ENCODE measurements at places on chromosomes 2 and 18. TPM values are rescaled to one million over a fixed set of nuclear protein-coding genes. Genes with fewer than 3 reads are reported as not detected.

DNA sequence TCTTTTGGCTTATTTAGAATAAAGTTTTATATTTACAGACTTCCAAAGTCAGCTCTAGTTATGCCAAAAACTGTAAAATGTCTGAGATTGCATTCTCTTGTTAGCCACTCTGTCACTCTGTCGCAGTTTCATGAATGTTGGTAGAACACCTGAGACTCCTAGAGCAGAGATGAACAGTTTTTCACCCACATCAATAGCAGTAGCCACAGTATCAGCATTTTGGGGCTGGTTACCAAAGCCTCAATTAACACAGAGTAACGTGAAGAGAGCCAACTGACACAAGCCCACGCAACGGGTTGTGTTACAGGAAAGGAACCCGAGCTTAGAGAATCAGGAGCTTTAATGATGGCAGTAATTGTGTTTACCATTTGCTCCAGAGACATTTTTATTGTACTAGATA, 443.0 kb upstream of the SLC39A10 start:
- no peak for DNase-seq
- H3K36me3 ChIP-seq = no peaks in the 10 kb centered on the region

SPP2 gene
- not detected for total RNA-seq

- H3K4me3 ChIP-seq = no peak overlapping the region
- H3K36me3 ChIP-seq = peaks cover 8% of the 10 kb centered on the region
- no peak overlapping the region for H3K27ac ChIP-seq
- H3K27me3 ChIP-seq = peaks cover 47% of the 10 kb centered on the region
- peaks cover 14% of the 10 kb centered on the region for H3K4me1 ChIP-seq
Measured at GRCh38 chr2:10709290-10709939, 12.0 kb upstream of the ATP6V1C2 start.

SERPINB3 gene
- not detected for total RNA-seq

KATNAL2 gene
- total RNA-seq = 0.97 TPM

- no peak overlapping the region for H3K4me3 ChIP-seq
- H3K27ac ChIP-seq = peak overlapping the region; percentile 87
- no peaks in the 10 kb centered on the region for H3K27me3 ChIP-seq
- peaks cover 11% of the 10 kb centered on the region for H3K4me1 ChIP-seq
- no peak for DNase-seq
Measured at GRCh38 chr2:181163139-181163538, 182.7 kb downstream of the UBE2E3 start.

NYAP2 gene
- 0.12 TPM for total RNA-seq

RUFY4 gene
- not detected for total RNA-seq

DNA sequence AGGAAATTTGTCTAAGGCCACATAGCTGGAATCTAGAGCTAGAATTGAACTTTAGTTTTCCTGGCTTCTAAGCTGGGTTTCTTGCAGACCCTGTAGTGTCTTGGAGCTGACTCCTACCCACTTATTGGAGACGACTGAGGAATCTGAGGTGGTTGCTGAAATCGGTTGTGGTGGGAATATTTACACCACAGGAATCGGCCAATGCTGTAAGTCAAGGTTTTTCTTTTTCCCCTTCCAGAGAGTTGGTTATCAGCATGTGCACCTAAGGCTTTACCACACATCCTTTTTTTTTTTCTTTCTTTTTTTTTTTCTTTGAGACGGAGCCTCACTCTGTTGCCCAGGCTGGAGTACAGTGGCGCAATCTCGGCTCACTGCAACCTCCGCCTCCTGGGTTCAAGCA, 9.4 kb downstream of the CABLES1 start:
- H3K4me3 ChIP-seq = no peak overlapping the region
- no peak for DNase-seq
- peak overlapping the region; percentile 47 for H3K27ac ChIP-seq
- no peaks in the 10 kb centered on the region for H3K36me3 ChIP-seq

- no peak overlapping the region for H3K27ac ChIP-seq
- H3K4me1 ChIP-seq = no peaks in the 10 kb centered on the region
- H3K4me3 ChIP-seq = no peak overlapping the region
- no peaks in the 10 kb centered on the region for H3K36me3 ChIP-seq
- peaks cover 27% of the 10 kb centered on the region for H3K27me3 ChIP-seq
Measured at GRCh38 chr2:236986524-236987330, 99.0 kb upstream of the COPS8 start.

CD8A gene
- 0.70 TPM for total RNA-seq

DNA sequence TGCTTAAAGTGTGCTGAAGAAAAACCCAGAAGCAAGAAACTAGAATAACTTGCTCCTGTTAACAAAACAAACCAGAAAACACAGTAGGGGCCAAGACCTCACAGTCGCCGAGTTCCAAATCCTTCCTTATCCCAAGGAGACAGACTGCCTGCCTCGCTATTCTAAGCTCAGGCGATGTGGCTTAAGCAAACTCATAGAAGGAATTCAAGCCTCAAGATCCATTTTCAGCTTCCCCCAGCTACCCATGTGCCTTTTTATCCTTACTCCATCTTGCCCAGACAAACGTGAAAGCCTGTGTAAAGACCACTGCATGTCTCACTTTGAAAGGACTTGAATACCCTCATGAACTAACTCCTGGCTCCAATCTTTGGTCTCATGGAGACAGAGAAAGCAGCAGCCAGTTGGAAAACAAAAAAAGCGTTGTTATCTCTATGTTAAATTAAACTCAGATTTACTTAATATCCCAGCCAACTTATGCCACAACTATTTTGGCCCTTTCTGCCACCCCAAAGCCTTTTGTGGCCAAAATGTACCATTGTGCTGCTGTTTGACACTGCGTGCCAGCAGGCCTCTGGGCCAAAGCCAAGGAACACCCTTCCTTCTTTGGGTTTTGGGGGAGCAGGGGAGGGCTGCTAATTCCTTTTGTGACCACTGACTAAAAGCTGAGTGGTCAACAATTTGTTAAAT, 123.2 kb upstream of the FZD5 start:
- DNase-seq = no peak
- no peaks in the 10 kb centered on the region for H3K27me3 ChIP-seq
- H3K27ac ChIP-seq = no peak overlapping the region
- H3K36me3 ChIP-seq = no peaks in the 10 kb centered on the region
- H3K4me3 ChIP-seq = no peak overlapping the region

GRCh38 chr2:169743549-169743948, 9.9 kb downstream of the KLHL23 start:
- H3K27me3 ChIP-seq = peaks cover 7% of the 10 kb centered on the region
- no peak for DNase-seq
- peaks cover 6% of the 10 kb centered on the region for H3K36me3 ChIP-seq
- no peak overlapping the region for H3K4me3 ChIP-seq
- no peak overlapping the region for H3K27ac ChIP-seq
- peaks cover 10% of the 10 kb centered on the region for H3K4me1 ChIP-seq

DNA sequence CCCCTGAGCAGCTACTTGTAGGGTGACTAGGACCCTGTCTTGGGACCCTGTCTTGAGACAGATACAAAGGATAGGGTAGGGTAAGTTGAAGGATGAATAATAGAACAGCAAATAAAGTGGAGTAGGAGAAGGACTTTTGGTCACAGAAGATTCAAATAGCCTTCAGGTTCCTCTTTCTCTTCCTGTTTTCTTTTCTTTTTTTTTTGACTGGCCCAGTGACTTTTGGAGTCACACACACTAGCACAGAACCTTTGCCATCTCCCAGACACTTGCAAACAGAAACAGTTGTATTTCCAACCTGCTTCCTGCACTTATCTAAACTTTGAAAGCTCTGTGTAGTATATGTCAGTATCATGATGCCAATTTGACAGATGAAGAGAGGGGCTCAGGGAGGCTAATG, 108.2 kb downstream of the TDRD15 start:
- no peaks in the 10 kb centered on the region for H3K27me3 ChIP-seq
- peak overlapping the region; percentile 27 for H3K27ac ChIP-seq
- no peak for DNase-seq
- H3K36me3 ChIP-seq = no peaks in the 10 kb centered on the region
- no peak overlapping the region for H3K4me3 ChIP-seq

SIX3 gene
- not detected for total RNA-seq

GAD1 gene
- not detected for total RNA-seq

GRCh38 chr18:44786257-44786656, 105.6 kb downstream of the SETBP1 start:
- no peak overlapping the region for H3K4me3 ChIP-seq
- H3K27ac ChIP-seq = no peak overlapping the region
- H3K4me1 ChIP-seq = peaks cover 8% of the 10 kb centered on the region
- H3K36me3 ChIP-seq = peaks cover 3% of the 10 kb centered on the region
- DNase-seq = no peak

SFT2D3 gene
- total RNA-seq = 5.9 TPM

- no peak for DNase-seq
- H3K4me1 ChIP-seq = no peaks in the 10 kb centered on the region
- H3K27ac ChIP-seq = no peak overlapping the region
- no peak overlapping the region for H3K4me3 ChIP-seq
Measured at GRCh38 chr2:179483131-179483530, 218.5 kb upstream of the SESTD1 start.

- peaks cover 3% of the 10 kb centered on the region for H3K36me3 ChIP-seq
- no peak for DNase-seq
- H3K27ac ChIP-seq = no peak overlapping the region
- H3K4me3 ChIP-seq = no peak overlapping the region
- H3K4me1 ChIP-seq = no peaks in the 10 kb centered on the region
- H3K27me3 ChIP-seq = no peaks in the 10 kb centered on the region
Measured at GRCh38 chr2:217625557-217626169, 377.1 kb downstream of the TNS1 start.

LYG2 gene
- total RNA-seq = not detected

- no peaks in the 10 kb centered on the region for H3K36me3 ChIP-seq
- no peaks in the 10 kb centered on the region for H3K4me1 ChIP-seq
- H3K27ac ChIP-seq = no peak overlapping the region
- DNase-seq = no peak
- H3K27me3 ChIP-seq = no peaks in the 10 kb centered on the region
- H3K4me3 ChIP-seq = no peak overlapping the region
Measured at GRCh38 chr2:162768656-162769055, 69.9 kb downstream of the KCNH7 start.

- DNase-seq = no peak
- H3K4me1 ChIP-seq = no peaks in the 10 kb centered on the region
- H3K36me3 ChIP-seq = no peaks in the 10 kb centered on the region
- H3K27me3 ChIP-seq = peaks cover 37% of the 10 kb centered on the region
- no peak overlapping the region for H3K27ac ChIP-seq
- no peak overlapping the region for H3K4me3 ChIP-seq
Measured at GRCh38 chr2:236342951-236343350, 78.7 kb upstream of the ASB18 start.

DQX1 gene
- total RNA-seq = 0.23 TPM

VWC2L gene
- not detected for total RNA-seq

DNA sequence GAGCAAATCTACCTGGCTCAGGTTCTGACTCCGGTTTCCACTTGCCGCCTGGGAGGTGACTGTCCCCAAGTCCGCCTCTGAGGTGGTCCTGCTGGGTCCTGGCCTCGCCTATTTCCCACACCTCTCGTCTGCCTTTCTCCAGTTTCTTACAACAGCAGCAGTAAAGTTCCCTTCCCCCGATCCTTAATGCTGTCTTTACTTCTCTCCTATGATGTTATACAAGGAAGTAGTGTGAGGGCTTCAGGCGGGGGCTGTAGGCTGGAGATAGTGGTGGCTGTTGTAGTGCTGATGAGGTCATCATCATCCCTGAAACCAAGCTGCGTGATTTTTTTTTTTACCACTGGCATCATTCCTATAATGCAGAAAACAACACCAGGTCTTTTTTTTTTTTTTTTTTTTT, 18.9 kb downstream of the TGIF1 start:
- H3K4me1 ChIP-seq = peaks cover 12% of the 10 kb centered on the region
- no peak for DNase-seq
- H3K36me3 ChIP-seq = no peaks in the 10 kb centered on the region
- H3K27ac ChIP-seq = no peak overlapping the region
- H3K4me3 ChIP-seq = no peak overlapping the region
- H3K27me3 ChIP-seq = no peaks in the 10 kb centered on the region

DNA sequence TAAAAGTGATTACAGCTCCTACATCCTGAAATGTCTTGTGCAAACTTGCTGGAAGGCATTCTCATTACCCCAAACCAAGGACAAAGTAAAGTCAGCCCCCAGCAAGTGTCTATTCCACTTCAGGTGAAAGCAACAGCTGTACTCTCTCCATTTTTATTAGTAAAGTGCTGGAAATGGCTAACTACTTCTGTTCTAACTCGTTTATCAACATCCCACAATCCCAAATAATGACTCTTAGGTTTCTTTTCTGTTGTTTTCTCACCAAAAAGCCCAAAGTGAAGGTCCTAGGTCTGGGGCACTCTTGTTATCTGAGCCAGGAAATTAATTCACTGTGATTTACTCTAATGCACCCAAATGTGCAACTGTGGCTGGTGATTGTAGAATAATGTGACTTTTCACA, 105.7 kb downstream of the LRRC30 start:
- no peak overlapping the region for H3K4me3 ChIP-seq
- no peaks in the 10 kb centered on the region for H3K27me3 ChIP-seq
- no peak for DNase-seq

- H3K4me1 ChIP-seq = no peaks in the 10 kb centered on the region
- H3K4me3 ChIP-seq = no peak overlapping the region
- H3K27me3 ChIP-seq = peaks cover 35% of the 10 kb centered on the region
- no peaks in the 10 kb centered on the region for H3K36me3 ChIP-seq
- no peak overlapping the region for H3K27ac ChIP-seq
- no peak for DNase-seq
Measured at GRCh38 chr18:25873833-25874232, 216.6 kb downstream of the SS18 start.

- no peak overlapping the region for H3K27ac ChIP-seq
- peaks cover 26% of the 10 kb centered on the region for H3K27me3 ChIP-seq
- H3K36me3 ChIP-seq = no peaks in the 10 kb centered on the region
- no peak overlapping the region for H3K4me3 ChIP-seq
- H3K4me1 ChIP-seq = no peaks in the 10 kb centered on the region
- no peak for DNase-seq
Measured at GRCh38 chr2:69026691-69027459, 13.9 kb downstream of the ANTXR1 start.

DNA sequence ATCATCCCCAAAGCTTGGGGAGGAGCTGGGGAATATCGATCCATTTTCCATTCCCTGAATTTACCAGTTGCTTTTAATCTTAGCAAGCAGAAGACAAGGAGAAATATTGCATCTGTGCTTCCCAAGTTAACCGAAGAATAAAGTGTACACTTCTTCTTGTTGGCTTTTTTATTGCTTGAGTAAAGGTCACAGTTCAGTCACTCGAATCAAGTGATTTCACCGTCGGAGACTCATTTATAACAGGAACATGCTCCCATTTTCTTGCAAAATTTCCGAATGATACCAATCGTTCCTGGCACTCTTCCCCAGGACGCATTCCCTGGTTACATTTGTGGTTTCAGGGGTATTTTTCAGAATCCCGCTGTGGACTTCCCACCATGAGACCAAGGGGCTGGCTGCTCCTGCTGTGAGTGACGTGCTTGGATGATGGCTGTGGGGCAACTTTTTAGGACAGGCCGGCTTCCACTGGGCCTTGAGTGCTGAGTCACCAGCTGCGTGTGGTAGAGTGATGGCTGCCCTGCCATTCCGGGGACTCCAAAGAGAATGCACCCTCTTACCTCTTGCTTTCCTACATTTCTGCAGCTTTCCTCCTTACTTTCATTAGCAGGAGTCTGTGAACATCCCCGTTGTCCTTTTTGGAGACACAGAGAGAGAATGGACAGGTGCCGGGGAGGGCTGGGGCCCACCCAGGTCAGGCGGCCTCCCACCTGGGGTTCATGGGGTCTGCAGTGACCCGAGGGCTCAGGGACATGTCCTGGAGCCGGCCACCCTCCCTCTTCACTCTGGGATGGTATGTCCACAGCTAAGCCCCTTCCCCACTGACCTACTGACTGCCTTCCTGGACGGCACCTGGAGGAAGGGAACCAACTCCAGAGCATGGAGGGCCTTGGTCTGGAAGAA, 60.7 kb upstream of the HDAC4 start:
- peaks cover 22% of the 10 kb centered on the region for H3K27me3 ChIP-seq
- H3K36me3 ChIP-seq = no peaks in the 10 kb centered on the region
- H3K4me3 ChIP-seq = no peak overlapping the region
- peaks cover 2% of the 10 kb centered on the region for H3K4me1 ChIP-seq

- no peaks in the 10 kb centered on the region for H3K36me3 ChIP-seq
- peaks cover 25% of the 10 kb centered on the region for H3K27me3 ChIP-seq
- no peak for DNase-seq
- no peak overlapping the region for H3K4me3 ChIP-seq
- no peak overlapping the region for H3K27ac ChIP-seq
Measured at GRCh38 chr2:48905696-48906095, 150.2 kb upstream of the LHCGR start.
